Uterus (tissue), 4 donors: ENCODE measurements at places on chromosomes 7 and 10.
A peak's percentile ranks its signal among the peaks of the same experiment; 100 is the strongest.

GRCh38 chr10:71294091-71294561 is 24.9 kb upstream of the SLC29A3 start:
- DNase-seq = no peak

- DNase-seq = no peak
Measured at GRCh38 chr7:40784176-40784575, 649.4 kb downstream of the SUGCT start.

DNA sequence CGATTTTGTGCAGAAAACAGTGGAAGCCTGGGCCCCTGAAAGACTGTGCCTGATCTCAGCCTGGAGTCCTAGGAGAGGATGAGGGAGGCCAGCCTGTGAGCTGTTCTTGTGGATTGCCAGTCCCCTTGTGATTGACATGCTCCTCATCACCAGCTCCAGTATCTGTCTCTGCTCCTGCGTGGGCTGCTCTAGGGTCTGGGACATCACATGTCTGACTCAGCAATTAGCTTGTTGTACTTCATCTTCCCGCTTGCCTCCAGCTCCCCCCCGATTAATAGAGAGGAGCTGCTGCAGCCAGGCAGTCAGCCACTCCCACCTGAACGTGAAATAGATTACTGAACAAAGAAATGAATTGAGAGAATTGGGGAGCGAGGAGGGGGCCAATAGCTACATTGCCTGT is 99.6 kb upstream of the TBX20 start:
- DNase-seq = no peak

GRCh38 chr10:118042827-118043242 is 3.9 kb downstream of the RAB11FIP2 start:
- DNase-seq = no peak

- DNase-seq = no peak
Measured at GRCh38 chr10:103232772-103233488, 12.8 kb upstream of the RPEL1 start.

- no peak for DNase-seq
Measured at GRCh38 chr10:95480901-95481491, 80.2 kb downstream of the SORBS1 start.

DNA sequence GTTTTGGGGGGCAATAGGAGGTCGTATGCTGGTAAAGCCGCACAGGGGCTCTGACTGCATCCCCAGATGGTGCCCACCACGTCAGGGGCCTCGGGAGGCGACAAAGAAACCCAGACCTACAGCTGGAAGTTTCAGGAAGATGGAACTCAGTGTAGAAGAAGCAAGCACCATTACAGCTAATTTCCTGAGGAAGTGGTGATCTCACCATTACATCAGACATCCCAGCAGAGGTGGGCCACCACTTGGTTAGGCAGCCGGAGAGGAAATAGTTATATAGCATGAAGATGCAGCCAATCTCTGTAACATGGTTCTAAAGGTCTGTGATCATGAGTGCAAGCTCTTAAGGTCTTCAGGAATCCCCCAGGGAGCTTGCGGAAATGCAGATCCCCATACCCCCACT is 127.3 kb upstream of the PCBD1 start:
- DNase-seq = no peak

DNA sequence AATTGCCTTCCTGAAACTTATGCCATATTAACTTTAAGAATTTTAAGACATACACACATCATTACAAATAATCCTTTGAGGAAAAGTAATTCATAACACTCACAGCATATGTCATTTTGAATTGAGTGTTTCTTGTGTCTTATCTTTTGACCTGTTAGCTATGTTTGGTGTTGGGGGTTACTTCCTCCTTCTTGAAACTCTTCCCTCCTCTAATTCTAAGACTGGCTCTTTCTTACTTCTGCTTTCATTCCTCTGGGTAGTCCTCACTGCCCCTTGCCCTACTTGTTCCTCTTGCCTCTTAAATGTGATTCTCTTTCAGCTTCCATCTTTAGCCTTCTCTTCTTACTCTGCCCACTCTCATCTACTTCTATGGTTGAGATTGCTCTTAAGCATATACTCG is 28.3 kb upstream of the PIP4K2A start:
- no peak for DNase-seq

GRCh38 chr10:117609095-117609795 is 66.7 kb downstream of the EMX2 start:
- peak; percentile 69 for DNase-seq

DNA sequence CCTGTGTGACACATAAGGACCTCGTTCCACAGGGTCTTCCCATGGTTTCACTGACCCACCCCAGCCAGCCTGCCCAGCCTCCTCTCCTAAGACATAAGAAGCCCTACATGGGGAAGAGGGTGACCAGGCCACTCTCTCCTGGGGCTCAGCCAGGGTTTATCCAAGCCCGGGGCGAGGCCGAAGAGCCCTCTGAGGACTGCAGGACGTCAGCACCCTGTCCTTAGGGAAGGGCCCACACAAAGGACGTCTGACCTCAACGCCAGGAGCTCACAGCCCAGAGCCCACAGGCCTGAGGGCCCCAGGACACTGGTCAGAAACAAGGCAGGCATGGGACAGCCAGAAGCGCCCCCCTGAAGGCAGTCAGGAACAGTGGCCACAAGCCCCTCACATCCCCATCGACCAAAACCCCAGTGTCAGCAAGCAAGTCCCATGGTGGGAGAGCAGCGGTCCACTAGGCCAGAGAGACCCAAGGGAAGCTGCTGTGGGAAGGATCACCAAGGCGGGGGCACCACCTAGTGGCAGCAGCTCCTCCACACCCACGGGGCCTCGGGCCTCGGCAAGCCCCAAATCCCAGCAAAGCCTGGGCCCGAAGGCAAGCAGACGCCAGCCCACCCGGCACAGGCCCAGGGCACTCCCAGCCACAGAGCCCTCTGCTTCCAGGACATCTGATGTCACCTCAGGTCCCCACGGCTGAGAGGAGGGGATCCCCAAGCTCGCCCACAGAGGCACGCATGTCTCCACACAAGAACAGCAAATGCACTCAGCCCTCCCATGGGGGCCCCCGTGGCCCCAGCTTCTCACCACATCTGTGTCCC is 23.4 kb downstream of the MAD1L1 start:
- DNase-seq = peak; percentile 67

DNA sequence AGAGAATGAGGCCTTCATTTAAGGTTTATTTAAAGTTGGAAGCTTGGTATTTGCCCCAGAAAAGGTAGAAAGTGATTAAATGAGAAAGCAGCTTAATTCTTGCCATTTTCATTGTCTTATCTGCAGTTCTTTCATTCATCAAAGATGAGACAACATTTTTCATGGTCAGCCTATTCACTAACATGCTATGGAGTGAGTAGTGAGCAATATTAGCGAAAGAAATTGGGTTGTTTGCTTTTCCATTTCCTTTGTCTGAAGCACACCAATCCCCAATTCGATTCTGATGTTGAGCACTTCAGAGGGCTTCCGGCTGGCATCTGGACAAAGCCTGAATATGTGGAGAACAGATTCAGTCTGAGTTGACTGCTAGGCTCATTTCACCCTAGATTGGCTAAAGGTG is 317.2 kb downstream of the BBS9 start:
- no peak for DNase-seq

- DNase-seq = no peak
Measured at GRCh38 chr7:105087981-105088380, 74.0 kb downstream of the KMT2E start.

DNA sequence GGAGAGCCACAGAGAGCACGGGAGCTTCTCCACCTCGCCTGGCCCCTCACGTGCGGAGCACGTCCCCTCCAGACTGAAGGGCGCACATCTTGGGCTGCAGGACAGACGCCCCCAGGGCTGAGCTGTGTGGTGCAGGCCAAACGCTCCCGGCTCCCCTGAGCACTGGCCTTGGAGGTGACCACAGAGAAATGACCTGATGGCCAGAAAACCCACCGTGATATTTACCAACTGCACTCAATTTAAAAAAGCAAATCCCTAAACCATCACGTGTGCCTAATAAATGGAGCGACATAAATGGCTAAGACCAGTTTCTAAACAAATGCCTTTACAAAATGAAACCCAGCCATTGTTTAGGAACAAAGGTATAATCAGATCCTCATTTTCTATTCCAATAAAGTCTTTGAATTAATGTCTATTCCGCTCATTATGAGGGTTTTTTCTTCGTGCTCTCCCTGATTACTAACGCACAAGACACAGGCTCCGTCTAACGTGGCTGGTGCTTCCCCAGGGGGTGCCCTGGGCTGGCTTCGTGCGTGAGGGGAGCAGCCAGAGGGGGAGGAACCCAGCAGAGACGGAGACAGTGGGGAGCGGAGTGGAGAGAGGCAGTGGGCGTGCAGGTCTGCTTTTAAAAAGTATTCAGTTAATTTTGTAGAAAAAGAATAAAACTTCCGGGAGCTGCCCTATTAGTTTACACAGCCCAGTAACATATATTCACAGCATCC is 190.3 kb downstream of the DNAJB6 start:
- no peak for DNase-seq

DNA sequence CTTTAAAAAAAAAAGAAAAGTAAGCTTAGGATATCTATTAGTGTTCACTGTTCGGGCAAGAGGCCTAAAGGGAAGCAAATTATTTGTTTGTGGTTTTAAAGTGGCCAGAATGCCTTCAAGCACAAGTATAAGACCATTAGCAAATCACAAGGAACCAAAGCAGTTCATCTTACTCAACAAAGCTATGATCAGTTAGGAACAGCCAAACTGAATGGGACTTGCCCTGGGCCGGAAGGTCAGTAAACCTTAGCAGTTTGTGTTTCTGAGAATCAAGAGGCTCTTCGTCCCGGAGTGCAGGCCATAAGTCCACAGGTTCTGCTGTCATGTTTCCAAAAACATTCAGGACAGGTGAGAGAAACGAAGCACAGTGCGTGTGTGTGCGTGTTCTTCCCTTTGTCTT is 4.5 kb downstream of the FBXW4 start:
- no peak for DNase-seq

DNA sequence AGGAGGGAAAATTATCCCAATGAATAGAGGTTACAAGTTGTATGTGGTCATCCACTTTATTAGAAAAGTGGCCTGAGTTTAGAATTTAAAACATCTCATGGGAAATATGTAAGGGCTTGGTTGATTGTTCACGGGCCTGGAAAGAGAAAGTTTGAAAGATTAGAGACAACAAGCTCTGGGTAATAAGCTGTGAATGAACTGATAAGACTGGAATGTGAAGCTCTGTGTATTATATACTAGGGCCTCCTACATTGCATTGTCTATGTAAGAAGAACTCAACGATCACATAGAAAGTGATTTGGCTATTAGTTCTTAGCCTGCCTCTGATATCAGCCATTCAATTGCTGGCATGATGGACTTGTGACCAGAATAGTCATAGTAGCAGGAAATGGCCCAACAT is 199.2 kb upstream of the MAGI2 start:
- DNase-seq = no peak

GRCh38 chr7:17402628-17403278 is 104.3 kb downstream of the AHR start:
- DNase-seq = no peak

DNA sequence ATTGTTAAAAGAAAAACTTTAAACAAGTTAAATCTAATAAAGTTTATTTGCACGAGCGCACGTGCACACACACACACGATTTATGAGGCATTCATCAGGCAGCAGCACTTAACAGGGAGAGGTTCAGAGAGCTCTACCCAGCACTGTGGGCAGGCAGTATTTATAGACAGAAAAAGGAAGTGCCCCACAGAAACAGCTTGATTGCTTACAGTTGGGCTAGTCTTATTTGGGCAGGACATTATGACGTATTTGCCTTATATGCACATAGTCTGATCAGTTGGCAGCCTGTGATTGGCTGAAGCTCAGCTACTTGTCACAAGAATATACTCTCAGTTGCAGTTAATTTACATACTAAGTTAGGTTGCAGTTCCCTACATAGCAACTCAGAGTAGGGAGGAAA is 1.2 kb upstream of the SDHAF3 start:
- no peak for DNase-seq

DNA sequence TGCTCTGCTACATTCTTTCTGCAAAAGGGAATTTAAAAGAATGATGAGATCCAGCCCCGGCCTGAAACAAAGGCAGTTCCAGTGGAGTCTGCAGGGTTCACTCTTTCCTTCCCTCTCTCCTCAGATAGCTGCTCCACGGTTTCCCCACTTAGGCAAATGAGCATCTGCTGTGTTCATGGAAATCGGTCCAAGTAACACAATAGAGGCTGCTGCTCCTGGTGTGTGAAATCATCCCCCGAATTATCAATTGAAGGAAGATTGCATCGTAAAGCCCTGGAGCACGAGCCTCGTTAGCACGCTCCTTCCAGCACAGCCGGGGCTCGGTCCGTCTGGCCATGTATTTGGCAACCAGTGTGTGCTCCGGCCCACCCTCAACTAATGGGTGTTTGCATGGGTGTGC is 108.3 kb upstream of the DPP6 start:
- DNase-seq = no peak

GRCh38 chr10:100377830-100378229 is 30.8 kb downstream of the SCD start:
- DNase-seq = no peak

- peak; percentile 80 for DNase-seq
Measured at GRCh38 chr10:73886085-73886529, 11.8 kb upstream of the CAMK2G start.
